ENCODE measurements at places on chromosomes 16 and 17. TPM values are rescaled to one million over a fixed set of nuclear protein-coding genes. Genes with fewer than 3 reads are reported as not detected.

GRCh38 chr17:63550817-63551639 is 751 bp downstream of the DCAF7 start:
- peak; percentile 76 for DNase-seq

DNA sequence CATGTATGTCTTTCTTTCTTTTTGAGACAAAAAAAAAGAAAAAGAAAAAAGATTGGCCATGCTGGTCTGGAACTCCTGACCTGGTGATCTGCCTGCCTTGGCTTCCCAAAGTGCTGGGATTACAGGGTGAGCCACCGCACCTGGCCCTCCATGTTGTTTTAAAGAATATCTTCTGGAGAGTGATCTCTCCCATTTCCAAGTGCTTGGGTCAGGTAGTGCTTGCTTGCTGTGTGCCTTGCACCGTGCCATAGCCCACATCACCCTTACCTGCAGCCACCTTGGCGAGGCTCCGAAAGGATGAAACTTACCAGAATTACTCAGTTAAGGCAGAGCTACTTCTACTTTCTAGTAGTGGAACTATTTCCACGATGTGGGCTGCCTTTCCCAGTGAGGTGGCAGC is 19.0 kb upstream of the KDM6B start:
- DNase-seq: no peak

- no peak for DNase-seq
Measured at GRCh38 chr17:49969795-49970389, 902 bp downstream of the DLX4 start.

The PFAS gene
- total RNA-seq: 23.9 TPM

The SLC2A4 gene
- total RNA-seq: 0.76 TPM

Data from dermis microvascular lymphatic vessel endothelial cell (primary cell).